ENCODE measurements at places on chromosomes 16 and 17. TPM values are rescaled to one million over a fixed set of nuclear protein-coding genes. Genes with fewer than 3 reads are reported as not detected.

DNA sequence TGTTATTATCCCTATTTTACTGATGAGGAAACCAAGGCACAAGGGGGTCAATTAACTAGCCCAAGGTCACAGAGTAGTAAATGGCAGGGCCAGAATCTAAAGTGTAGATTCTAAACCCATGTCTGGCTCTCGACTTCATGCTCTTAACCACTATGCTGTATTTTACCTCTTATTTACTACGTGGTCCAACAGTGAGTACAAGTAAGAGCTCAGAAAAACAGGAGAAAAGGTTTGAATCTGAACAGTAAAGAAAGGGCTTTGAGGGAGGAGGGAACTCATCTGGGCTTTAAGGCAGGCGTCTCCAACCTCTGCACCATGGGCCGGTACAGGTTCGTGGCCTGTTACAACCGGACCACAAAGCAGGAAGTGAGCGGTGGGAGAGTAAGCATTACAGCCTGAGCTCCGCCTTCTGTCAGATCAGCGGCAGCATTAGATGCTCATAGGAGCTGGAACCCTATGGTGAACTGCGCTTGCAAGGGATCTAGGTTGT, 62.9 kb downstream of the SMURF2 start:
- DNase-seq, result no peak

- DNase-seq, result peak; percentile 52
Measured at GRCh38 chr17:6574687-6575595, 18.6 kb upstream of the PITPNM3 start.

DNA sequence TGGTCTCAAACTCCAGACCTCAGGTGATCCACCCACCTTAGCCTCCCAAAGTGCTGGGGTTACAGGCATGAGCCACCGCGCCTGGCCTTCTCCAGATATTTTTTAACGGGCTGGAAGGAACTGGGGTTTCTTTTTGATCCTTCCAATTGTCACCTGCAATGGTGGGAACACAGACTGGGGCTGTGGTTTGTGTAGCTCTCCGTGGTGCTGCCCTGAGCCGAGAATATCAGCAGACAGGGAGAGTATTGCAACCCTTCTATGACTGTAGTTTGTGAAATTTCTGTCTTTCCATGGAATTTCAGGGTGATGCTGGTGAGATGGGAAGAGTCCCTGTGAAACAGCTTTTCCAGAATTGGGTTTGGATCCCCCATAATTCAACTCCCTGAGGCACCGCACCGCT, 263.5 kb downstream of the ENGASE start:
- no peak for DNase-seq

- no peak for DNase-seq
Measured at GRCh38 chr16:81831722-81832126, 52.6 kb downstream of the PLCG2 start.

GRCh38 chr17:60137731-60138130, 12.0 kb upstream of the CA4 start:
- DNase-seq, result no peak

GRCh38 chr16:89717688-89718505, 2.8 kb downstream of the VPS9D1 start:
- DNase-seq, result no peak

GRCh38 chr16:80077696-80078095, 463.1 kb upstream of the DYNLRB2 start:
- no peak for DNase-seq

GRCh38 chr17:28554565-28554964, 2.1 kb upstream of the UNC119 start:
- peak; percentile 11 for DNase-seq

- DNase-seq, result no peak
Measured at GRCh38 chr16:47310792-47311211, 150.1 kb downstream of the ITFG1 start.

- no peak for DNase-seq
Measured at GRCh38 chr17:59409336-59410048, 78.0 kb downstream of the YPEL2 start.

DNA sequence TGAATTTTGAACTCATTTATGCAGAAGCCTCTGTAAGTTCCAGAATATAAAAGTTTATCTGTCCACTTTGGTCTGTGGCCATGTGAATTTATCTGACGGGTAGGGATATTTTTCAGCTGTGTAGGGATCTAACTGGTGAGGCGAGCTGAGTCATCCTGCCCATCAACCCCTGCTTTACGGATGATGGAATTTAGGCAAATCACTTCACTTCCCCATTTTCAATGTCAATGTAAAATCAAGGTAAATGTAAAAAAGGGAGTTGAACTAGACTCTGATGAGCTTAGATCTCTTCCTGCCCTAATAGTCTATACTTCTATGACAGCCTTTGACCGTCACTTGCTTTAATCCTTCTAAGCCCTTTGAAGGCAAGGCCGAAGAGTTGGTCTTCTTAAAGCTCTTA, 2.6 kb downstream of the SLC16A6 start:
- no peak for DNase-seq

DNA sequence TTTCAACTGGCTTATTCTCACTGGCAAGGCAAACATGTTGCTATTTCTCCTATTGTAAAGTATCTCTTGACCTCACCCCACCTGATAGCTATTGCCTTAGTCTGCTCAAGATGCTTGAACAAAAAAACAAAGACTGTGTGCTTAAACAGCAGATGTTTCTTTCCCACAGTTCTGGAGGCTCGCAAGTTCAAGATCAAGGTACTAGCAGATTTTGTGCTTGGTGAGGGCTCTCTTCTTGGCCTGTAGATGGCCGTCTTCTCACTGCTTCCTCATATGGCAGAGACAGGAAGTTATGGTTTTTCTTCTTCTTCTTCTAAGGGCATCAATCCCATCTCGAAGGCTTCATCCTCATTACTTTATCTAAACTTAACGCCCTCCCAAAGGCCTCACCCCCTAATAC, 109.7 kb upstream of the CLEC3A start:
- DNase-seq, result no peak

The NACA2 gene
- not detected for total RNA-seq

The UMOD gene
- total RNA-seq, result not detected

The SMPD3 gene
- not detected for total RNA-seq

The ANKFN1 gene
- not detected for total RNA-seq

The SLC5A10 gene
- total RNA-seq, result not detected

The C1QTNF8 gene
- total RNA-seq, result not detected

The NFATC2IP gene
- total RNA-seq, result 22.1 TPM

All from fibroblast of the aortic adventitia (primary cell).